ENCODE measurements at places on chromosomes 12 and 14. TPM values are rescaled to one million over a fixed set of nuclear protein-coding genes. Genes with fewer than 3 reads are reported as not detected.
A peak's percentile ranks its signal among the peaks of the same experiment; 100 is the strongest.

SLC38A4 gene
- total RNA-seq = not detected

HSPA2 gene
- 12.9 TPM for total RNA-seq

GRCh38 chr14:86885280-86885679, 1107.7 kb downstream of the GALC start:
- no peak for DNase-seq
- no peak overlapping the region for H3K4me3 ChIP-seq
- H3K4me1 ChIP-seq = no peaks in the 10 kb centered on the region
- H3K36me3 ChIP-seq = no peaks in the 10 kb centered on the region
- H3K27ac ChIP-seq = no peak overlapping the region
- no peaks in the 10 kb centered on the region for H3K27me3 ChIP-seq

DNA sequence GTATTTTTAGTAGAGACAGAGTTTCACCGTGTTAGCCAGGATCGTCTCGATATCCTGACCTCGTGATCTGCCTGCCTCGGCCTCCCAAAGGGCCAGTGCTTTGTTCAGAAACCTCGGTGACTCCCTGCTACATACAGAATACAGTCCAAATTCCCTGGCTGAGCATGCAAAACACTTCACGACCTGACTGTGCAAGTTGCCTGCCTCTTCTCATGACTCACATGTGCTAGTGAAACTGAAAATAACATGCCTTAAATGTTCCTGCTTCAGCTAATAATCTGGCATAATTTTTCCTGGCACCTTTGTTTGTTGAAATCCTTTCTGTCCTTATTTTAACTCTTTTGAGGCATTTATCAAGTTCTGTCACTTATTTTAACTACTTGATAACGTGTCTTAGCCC, 8.2 kb downstream of the DMAC2L start:
- DNase-seq = no peak
- H3K27me3 ChIP-seq = no peaks in the 10 kb centered on the region
- no peak overlapping the region for H3K27ac ChIP-seq
- H3K36me3 ChIP-seq = no peaks in the 10 kb centered on the region
- no peaks in the 10 kb centered on the region for H3K4me1 ChIP-seq

DNA sequence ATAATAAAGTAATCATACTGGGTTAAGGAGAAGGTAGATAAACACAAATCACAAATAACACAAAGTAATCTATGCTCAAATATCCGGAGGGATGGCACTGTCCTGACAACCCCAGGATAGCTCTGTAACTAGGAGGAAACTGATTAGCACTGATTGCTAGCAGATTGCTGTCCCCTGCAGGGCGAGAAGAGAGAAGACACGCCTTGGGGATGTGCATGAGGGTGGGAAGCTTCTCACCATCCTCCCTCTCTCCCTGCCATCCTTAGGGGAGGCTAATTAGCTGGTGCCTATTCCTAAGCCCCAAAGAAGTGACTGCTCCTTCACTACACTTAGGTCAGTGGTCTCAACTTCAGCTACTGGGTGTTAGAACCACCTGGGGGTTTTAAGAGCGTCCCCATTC, 27.0 kb upstream of the TMEM260 start:
- H3K4me1 ChIP-seq = no peaks in the 10 kb centered on the region
- H3K27ac ChIP-seq = no peak overlapping the region
- no peak for DNase-seq
- no peaks in the 10 kb centered on the region for H3K27me3 ChIP-seq
- no peaks in the 10 kb centered on the region for H3K36me3 ChIP-seq

DNA sequence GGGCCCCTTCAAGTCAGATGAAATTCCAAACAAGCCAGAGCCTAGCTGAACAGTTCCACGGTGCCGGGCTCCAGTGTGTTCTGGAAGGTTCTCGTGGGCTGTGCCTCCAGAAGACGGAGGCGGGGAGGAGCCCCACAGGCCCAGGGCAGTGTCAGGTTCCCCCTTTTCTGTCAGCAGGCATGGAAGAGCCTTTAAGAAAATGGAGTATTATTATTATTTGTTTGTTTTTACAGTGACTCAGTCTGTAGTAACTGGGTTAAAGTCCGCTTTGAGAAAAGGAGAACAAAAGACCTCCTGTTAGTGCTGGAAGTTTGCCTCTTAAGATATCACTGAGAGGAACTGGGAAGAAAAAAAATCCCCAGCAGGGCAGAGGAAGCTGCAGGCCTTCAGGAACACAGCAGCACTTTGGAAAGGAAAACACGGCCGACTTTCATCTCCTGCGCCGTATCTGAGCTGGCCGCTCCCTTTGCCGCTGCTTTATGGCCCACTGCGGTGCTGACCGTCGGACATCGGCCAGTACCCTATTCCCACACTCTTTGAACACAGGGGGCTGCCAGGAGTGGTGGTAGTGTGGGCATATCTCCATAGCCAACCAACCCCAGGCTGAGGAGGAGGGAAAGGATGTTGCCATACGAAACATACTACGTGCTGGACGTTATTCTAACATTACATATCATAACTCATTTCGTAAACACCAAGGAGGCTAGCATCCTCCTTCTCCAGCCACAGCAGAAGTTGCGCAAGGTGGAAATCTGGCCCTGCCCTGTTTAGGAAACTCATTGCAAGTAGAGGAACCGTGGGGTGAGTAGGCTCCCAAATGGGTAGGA, 194.0 kb downstream of the ZFP36L1 start:
- H3K27ac ChIP-seq = peak overlapping the region; percentile 62
- no peaks in the 10 kb centered on the region for H3K36me3 ChIP-seq
- H3K27me3 ChIP-seq = no peaks in the 10 kb centered on the region
- H3K4me1 ChIP-seq = peaks cover 9% of the 10 kb centered on the region

CCDC196 gene
- not detected for total RNA-seq

KRT77 gene
- not detected for total RNA-seq

LMNTD1 gene
- total RNA-seq = 0.35 TPM
